Stimulated activated CD4-positive, alpha-beta T cell treated with anti-CD3 and anti-CD28 coated beads, Interleukin-15, amount 100 ng/mL, for 24 hours (primary cell): ENCODE measurements at places on chromosomes 12 and 14.

- no peak for DNase-seq
Observed at GRCh38 chr14:86066651-86067050, 536.7 kb downstream of the FLRT2 start.

DNA sequence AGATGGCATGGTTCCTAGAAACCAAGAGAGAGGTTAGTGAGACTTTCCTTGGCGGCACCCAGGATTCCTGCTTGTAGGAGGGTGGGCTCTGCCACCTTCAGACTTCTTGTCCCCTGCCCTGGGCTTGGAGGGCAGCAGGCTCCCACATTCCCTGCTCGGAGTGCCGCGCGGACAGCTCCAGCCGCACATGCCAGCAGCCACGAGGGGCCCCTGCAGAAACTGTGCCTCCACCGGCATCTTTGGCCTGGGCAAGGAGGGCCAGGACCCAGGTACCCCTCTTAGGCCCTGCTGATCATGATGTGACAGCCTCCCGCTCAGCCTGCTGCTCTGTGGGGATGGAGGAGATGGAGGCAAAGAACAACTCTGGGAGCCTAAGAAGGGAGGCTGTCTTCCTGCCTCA lies 62.3 kb downstream of the PRIMA1 start:
- no peak for DNase-seq

- DNase-seq = no peak
Observed at GRCh38 chr12:83256562-83256961, 569.9 kb downstream of the TMTC2 start.

DNA sequence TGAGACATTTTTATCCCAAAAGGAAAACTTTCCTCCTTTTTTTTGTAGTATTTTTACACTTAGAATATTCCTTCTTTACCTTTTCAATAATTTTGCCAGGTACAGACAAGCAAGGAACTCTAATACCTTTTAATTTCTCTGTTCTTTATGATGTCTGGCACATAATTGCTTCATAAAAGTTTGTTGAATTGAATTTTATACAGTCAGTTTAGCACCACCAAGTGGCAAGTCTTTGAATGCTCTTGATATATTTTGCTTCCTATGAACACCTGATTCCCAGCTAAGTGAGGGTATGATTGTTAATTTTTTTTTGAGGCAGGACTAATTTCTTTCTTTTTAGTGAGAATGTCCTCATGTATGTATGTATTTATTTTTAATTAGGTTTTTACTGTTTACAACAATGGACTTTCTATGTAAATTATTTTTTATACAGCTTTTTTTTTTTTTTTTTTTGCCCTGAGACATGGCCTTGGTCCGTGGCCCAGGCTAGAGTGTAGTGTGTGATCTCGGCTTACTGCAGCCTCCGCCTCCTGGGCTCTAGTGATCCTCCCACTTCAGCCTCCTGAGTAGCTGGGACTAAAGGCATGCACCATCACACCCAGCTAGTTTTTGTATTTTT lies 6.9 kb downstream of the TBC1D15 start:
- no peak for DNase-seq

- DNase-seq = peak; percentile 60
Observed at GRCh38 chr14:100547633-100548294, 39.5 kb downstream of the BEGAIN start.

DNA sequence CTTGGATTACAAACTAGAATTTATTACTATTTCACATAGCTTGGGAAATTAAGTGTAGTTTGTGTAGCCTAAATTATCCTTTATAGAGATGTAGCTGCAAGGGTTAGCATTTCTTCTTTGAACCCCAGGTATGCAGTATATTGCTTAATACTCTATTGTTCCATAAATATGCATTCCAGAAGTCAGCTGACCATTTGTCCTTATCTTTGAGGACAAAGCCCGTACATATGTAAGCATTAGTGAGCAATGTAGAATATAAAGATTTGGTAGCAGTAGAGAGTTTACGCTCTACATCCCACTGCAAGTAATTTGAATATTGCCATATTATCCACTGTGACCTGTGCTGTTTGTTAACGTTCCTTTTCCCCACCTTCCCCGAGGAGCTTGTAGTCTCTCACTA lies 26.9 kb downstream of the PPM1A start:
- DNase-seq = no peak

- peak; percentile 34 for DNase-seq
Observed at GRCh38 chr14:99687284-99688209, 3.4 kb downstream of the CYP46A1 start.

- no peak for DNase-seq
Observed at GRCh38 chr12:3420693-3421092, 70.3 kb upstream of the PRMT8 start.

DNA sequence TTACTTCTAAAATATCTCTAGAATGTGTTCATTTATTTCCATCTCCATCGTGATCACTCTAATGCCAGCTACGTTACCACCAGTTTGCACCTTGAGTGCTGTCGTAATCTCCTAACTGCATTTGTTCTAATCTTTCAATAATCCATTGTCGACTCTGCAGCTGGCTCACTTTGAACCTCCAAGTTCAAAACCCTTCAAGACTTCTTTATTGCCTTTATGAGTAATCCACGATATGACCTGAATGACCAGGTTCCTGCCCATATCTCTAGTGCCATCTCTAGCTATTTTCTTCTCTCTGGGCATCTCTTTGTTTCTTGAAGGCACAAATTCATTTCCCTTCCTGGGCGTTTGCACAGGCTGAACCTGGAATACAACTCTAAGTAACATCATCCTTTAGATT lies 76.7 kb downstream of the SRGAP1 start:
- DNase-seq = no peak

DNA sequence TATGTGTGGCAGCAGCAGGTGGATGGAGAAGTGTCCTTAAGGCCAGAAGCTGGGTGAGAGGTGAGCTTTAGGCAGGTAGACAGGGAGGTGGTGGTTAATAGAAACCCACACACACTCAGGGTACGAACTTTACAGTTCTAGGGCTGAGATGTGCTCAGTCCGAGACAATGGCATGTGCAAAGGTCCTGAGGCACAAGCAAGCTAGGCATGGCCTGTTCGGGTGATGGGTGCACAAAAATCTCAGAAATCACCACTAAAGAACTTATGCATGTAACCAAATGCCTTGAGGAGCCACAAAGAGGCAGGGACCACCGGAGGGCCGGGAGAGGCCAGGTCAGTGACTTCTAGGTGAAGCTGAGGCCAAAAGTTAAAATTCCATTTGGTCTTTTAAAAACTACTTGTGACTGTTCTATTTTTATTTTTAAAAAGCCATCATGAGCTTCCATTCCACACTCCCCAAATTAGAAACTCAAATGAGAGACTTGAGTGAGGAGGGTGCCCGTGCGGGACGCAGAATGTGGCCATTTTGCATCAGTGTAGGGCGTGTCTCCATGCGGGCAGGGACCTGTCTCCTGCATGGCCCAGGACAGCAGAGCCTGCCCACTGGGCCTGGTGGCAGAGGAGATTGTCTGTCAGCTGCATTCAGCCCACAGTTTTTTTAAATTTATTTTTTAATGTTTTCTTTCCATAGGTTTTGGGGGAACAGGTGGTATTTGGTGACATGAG lies 4.0 kb downstream of the RFLNA start:
- no peak for DNase-seq

- no peak for DNase-seq
Observed at GRCh38 chr12:31363416-31363809, 37.5 kb upstream of the SINHCAF start.
